ENCODE measurements at places on chromosomes 1 and 21.

- DNase-seq, result no peak
Measured at GRCh38 chr1:76006234-76006633, 68.3 kb upstream of the ST6GALNAC3 start.

DNA sequence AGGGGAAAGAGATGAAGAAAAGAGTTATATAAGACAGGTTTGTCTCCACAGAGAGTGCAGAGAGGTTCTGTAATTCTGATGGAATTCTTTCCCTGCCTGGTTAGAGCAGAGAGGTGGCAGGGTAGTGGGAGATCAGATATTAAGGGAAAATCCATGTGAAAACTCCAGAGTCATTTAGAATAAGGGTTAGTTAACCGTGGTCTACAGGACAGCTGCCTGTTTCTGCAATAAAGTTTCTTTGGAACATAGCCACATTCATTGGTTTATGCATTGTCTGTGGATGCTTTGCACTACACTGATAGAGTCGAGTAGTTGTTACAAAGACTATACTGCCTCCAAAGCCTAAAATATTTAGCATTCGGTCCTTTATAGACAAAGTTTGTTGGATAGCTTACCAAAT lies 55.6 kb downstream of the LRRC8D start:
- DNase-seq, result no peak

DNA sequence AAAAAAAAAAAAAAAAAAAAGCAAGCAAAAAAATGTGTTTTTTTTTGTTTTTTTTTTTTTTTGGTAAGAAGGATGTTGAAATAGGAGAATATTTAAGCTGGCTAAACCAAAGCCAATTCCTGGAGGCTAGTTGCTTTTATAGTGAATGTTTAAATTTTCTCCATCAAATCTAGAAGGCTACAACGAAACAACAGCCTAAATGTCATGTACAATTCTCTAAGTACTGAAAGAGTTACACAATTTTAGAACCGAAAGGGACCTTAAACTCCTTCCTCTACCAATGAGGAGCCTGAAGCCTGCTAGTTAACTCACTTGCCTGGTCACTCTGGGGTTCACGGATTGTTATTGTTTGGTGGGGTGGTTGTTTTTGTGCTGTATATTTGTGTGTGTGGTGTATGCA lies 3.5 kb downstream of the WLS start:
- no peak for DNase-seq

GRCh38 chr1:27816921-27817630 lies 13.5 kb upstream of the PPP1R8 start:
- no peak for DNase-seq

DNA sequence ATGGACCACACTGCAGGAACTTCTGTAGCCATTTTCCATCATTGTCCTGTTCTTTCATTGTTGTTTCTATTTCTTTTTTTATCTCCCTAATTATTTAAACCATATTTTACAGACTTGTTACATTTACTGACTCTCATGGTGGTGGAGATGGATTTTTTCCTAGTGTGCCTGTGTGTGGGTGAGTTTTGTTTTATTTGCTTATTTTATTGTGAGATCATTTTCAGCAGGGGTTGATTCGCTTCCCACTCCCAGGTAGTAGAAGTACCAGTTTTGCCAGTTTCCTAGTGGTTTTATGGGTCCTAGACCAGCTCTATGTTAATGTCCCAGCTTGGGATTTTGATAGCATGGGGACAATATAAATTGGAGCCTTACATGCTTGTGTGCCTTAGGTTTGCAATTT lies 80.0 kb upstream of the BACH1 start:
- no peak for DNase-seq

- peak; percentile 86 for DNase-seq
Measured at GRCh38 chr1:21651214-21652042, 17.7 kb downstream of the RAP1GAP start.

DNA sequence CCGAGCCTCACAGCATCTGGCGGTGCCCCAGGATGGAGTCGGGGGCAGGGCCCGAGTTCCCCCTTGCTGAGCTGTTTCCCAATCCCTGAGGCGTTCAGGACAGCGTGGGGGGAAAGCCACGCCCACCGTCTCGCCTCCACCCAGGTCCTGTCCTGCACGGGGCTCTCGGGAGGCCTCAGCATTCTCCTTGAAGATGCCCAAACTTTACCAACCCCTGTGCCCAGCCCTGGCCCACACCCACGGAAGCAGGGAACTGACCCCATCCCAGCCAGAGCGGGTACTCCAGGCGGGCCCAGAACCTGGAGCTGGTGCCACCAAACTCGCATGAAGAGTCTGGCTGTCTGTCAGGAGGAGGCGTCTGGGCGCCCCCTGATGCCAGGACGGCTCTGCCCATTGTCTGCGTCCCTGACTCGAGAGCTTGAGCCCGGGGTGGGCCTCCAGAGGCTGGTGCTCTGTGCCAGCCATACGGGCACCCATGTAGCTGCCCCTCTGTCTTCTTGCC lies 35.3 kb upstream of the POFUT2 start:
- DNase-seq, result no peak

DNA sequence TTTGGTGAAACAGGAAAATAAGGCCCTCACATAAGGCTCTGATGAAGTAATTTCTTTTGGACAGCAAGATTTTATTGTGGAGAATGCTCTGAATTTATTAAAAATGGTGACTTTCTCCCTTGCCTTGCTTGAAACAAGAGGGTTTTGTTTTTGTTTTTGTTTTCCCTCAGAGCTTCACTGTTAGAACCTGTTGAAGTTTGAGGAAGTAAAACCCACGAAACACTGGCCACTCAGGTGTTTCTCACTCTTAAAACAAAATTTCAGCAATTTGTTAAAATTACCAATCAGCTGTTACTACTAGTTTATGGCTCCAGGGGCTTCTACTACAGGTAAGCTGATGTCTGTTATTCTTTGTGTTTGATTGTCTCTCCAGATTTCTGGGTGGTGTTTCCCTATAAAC lies 112.6 kb upstream of the B3GALT2 start:
- no peak for DNase-seq

DNA sequence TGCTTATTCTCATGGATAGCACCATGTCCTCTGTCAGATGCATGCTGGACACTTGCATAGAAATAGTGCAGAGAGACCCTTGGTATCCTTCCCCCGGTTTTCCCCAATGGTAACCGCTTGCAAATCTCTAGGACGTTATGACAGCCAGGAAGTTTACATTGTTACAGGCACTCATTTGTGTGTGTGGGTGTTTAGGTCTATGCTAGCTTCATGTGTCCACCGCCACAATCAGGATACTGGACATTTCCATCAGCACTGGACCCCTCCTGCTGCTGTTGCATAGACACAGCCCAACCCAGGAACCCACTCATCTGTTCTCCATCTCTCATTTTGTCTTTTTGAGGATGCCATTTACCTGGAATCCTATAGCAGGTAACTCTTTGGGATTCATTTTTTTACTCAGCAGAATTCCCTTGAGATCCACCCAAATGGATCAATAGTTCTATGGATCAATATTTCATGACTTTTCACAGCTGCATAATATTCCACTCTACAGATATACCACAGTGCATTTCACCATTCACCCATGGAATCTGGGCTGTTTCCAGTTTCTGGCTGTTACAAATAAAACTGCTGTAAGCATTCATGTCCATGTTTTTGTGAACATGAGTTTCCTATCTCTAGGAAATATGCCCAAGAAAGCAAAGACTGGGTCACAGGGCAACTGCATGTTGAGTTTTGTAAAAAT lies 6.6 kb upstream of the WNT9A start:
- no peak for DNase-seq

- peak; percentile 15 for DNase-seq
Measured at GRCh38 chr1:220928725-220929300, 49.6 kb downstream of the HLX start.

DNA sequence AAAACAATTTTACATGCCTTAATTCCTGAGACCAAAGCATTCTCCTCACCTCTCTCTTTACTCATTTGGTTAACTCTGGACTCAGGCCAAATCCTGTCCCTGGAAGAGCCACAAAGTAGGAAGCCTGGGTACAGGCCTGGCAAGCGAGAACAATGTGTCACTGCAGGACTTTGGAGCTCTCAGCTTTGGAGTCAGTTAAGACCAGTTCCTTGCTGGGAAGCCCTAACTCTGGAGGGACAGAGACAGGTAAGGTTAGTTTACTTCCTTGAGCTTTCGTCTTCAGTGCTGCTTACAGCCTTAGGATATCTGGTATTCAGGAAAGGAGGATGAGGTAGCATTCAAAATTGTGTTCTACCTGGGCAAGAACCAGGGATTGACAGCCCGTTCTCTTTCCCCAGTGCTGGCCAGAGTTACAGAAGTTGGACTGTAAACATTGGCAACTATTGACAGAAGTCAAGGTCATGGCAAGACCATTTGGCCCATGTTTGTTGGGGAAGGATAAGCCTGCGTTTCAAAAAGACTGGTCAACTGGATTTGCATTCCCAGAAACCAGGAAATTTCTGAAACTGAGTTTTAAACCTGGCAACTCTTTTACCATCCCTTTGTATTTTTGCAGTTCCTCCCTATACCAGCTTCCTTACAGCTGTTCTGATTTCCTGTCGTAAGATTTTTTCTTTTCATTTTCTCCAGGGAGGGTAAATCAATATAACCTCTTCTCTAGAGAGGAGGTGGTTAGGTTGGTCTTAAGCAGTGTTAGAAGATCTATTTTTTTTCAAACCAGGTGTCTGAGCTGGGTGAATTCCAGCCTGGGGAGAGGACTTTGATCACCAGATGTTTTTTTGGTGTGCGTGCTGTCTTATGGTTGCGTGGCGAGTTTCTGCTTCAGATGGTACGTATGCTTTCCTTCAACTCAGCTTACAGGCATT lies at the start of gene C4BPB:
Gene C4BPB (plus strand): TSS at position 160 of the 926 bp plus-strand sequence. CDS start 672 bp downstream, at position 832.
- DNase-seq, result peak; percentile 80

DNA sequence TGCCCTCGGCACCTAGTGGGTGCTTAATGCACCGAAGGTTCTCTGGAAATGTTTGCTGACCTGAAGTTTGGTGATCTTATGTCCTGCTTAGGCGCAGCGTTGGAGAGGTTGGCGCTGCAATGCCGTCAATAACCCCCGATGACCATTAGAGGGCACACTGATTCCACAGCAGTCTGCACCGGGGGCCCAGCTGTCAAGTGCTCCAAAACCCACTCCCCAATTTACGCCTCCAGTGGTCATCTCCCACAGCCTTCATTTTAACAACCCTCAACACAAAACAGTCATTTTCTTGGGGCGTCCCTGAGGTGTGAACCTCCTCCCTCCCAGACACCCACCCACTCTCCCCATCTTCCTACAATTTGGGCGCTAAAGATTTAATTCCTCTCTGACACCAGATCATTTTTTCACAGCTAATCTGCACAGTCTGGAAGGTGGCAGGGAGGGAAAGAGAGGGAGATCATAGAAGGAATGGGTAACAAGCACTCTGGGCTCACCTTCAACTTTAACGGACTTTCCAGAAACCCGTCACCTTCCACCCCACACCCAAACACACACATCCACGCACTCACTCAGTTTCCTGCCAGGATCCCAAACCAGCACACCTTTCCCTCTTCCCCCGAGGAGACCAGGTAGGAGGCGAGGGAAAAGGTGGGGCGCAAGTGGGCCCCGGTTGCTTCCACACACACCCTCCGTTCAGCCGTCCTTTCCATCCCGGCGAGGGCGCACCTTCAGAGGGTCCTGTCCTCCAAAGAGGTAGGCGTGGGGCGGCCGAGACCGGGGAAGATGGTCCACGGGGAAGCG lies 570 bp upstream of the NPR1 start:
- DNase-seq, result peak; percentile 85

- no peak for DNase-seq
Measured at GRCh38 chr1:81165963-81166362, 634.8 kb upstream of the ADGRL2 start.

DNA sequence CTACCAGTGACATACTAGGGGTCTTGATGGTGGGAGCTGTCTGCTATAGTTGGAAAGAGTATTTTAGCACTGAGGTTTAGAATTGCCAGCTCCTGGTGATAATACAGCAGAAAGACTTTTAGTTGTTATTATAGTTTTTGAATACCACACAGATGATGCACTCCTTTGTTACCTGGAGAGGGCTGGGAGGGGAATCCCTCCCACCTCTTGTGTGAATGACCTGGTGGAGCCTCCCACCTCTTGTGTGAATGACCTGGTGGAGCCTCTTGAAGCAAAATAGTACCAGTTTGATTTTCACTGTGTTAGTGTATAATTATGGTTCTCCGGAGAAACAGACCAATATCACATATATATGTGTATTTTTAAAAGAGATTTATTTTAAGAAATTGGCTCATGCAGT lies 3.3 kb downstream of the DISP1 start:
- no peak for DNase-seq

DNA sequence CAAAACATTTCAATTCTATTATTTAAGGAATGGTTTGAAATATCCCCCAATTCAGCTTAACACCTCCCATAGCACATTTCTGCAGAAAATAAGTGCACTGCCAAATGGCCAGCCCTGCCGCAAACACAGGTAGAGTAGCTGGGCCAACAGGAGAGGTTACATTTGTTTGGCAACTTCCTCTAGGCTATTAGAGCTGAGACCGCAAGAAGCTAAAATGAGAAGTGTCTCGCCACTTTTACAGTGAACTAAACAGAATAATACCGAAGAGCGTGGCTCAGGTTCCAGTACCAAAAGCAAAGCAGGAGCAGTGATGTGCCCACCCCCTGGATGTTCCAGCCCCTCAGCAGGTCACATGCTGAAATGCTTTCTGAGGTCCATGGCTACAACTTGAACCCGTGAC lies 154.5 kb upstream of the PKN2 start:
- DNase-seq, result no peak

- no peak for DNase-seq
Measured at GRCh38 chr1:10106241-10106640, 73.5 kb downstream of the UBE4B start.

All from activated CD4-positive, alpha-beta T cell treated with anti-CD3 and anti-CD28 coated beads, Interleukin-2, amount 10 ng/mL, durations not matched to agents 24 days and 14 days (primary cell).